Stimulated activated CD4-positive, alpha-beta T cell treated with anti-CD3 and anti-CD28 coated beads, Interleukin-1b, Interleukin-23, amount 100 ng/mL, for 1 hour (primary cell): ENCODE measurements at places on chromosomes 3 and 15.
A peak's percentile ranks its signal among the peaks of the same experiment; 100 is the strongest.

GRCh38 chr3:19446138-19446537 lies 297.8 kb downstream of the KCNH8 start:
- no peak for DNase-seq

DNA sequence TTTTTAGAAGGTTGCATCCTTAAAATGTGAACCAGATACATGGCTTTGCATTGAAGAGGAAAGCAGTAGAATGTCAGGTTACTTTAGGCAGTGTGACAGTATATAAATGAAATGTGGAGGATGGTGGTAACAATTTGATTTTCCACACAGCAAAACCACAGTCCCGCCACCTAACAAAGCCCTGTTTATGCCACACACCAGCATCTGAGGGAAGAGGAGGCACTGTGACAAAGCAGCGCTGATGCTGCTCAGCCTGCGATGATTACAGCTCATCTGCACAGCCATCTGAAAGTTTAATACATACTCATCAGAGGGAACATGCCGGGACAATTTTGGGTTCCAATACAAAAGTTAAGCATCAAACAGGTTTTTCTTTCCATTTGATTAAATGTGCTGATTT lies 8.9 kb downstream of the RNF7 start:
- DNase-seq: no peak

- DNase-seq: no peak
Observed at GRCh38 chr3:142530296-142530695, 48.2 kb downstream of the ATR start.

DNA sequence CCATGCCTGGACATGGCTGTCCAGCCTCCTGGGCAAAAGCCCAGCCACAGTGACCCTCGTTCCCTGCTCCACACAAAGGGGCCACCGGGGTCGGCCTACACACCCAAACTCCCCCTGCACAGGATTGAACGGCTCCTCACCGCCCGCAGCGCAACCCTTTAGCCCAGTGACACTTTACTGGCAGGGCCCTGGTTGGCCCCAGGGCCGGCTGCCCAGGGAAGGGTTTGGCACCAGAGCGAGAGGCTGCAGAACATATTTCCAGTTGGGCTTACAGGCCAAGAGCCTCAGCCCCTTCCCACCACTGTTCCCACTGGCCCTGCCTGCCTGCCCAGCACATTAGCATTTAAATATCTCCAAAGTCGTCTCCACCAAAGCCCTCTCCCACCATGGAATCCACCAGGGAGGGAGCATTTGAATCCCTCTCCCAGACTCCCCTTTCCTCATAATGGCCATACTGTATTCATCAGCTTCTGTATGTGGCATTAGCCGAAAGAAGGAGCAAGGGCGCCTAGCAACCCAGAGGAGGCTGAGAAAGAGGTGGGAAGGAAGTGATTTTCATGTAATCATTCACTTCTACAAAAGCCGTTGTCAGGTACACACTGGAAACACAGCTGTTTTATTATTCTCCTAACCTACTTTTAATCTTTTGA lies 85.4 kb downstream of the SLC6A11 start:
- no peak for DNase-seq

- no peak for DNase-seq
Observed at GRCh38 chr3:127711021-127711695, 38.4 kb downstream of the ABTB1 start.

DNA sequence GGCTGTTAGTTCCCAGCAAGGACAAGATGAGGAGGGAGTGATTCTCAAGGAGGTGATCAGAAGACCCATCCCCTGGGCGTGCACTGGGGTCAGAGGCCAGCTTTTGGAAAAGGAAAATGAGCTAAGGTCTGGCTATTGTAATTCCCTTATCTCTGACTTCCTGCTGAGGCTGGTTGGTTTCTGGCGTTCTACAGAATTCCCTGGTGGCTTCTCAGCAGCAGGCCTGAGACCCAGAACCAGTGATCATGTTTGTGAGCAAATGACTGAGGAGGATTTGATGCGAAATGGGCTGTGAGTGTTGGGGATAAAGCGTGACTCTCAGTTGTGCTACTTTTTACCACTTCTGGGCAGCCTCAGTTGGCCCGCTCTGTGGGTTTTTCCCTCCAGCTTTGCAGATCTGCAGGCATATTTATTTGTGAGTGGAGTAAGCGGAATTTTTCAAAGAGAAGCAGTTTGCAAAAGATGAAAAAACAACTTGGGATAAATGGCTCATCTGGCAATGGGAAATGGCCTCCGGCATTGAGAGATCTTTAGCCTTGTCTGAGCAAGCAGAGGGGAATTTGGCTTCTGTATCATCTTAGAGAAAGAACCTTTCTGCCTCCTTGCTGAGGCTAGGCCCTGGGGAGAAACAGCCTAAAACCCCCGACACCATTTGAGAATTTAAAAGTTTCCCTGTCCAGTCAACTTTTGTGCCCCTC lies 102.7 kb downstream of the SLCO3A1 start:
- no peak for DNase-seq

DNA sequence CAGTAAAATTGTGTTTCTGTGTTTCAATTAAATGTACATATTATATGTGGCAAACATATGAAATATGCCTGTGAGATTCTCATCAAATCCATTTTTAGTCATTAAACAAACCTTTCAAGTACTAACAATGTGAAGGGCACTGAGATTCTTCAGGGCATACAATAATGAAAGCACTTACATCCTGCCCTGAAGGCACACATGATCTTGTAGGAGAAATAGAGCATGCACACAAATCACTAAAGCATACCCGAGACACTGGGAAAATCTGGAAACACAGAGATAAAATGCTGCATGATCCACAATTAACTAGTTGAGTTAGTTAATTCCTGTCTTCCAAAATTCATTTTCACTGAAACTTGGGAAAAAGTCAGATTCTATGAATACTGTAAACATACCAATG lies 810.5 kb upstream of the NECTIN3 start:
- no peak for DNase-seq

DNA sequence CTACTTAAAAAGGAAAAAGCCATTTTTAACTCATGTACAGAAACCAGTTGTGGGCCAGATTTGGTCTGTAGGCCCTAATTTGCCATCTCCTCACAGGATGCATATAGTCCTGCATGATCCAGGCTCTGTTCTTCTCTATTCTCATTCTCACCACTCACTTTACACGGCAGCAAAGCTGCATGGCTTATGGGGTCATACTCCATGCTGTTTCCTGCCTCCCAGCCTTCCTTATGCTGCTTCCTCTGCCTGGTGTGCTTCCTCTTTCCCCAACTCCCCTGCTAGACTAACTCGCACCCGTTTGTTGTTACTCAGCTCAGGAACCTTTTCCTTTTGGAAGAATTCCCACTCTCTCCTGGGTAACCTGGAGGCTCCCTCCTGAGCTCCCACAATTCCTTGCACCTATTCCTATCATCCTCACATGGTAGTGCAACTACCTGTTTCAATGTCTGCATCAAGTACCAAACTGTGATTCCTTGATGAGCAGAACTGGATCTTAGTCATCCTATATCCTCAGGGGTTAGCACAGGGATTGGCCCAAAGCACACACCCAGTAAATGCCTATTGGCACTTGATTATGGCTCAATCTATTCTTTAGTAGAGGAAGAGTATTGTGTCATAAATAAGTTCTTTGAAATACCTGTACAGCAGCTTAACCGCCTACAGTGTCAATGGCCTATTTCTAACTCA lies 172.1 kb upstream of the MITF start:
- no peak for DNase-seq

GRCh38 chr15:74269362-74270035 lies 33.4 kb downstream of the CCDC33 start:
- no peak for DNase-seq

- DNase-seq: no peak
Observed at GRCh38 chr3:60053526-60054265, 1003.9 kb upstream of the CFAP20DC start.

DNA sequence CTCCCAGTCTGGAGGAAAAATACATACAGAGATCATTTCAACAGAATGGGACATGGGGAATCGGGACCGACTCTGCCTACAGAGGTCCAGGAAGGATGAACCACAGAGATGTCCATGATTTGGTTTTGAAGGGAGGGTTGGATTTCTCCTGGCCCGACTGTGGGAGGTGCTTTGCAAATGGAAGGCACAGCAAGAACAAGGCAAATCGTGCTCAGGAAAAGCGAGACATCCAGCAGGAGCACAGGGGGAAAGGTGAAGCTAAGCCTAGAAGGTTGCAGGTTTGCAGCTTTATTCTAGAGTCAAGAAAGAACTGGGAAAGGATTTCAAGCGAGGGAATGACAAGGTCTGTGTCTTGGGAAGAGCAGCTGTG lies 181.9 kb downstream of the OPA1 start:
- no peak for DNase-seq

DNA sequence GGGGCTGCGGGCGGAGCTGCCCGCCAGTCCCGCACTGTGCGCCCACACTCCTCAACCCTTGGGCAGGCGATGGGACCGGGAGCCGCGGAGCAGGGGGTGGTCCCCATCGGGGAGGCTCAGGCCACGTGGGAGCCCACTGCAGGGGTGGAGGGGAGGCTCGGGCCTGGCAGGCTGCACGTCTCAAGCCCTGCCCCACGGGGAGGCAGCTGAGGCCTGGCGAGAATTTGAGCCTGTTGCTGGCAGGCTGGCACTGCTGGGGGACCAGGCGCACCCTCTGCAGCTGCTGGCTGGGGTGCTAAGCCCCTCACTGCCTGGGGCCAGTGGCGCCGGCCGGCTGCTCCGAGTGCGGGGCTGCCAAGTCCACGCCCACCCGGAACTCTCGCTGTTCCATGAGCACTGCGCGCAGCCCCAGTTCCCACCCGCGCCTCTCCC lies 34.3 kb downstream of the NKIRAS1 start:
- DNase-seq: no peak

DNA sequence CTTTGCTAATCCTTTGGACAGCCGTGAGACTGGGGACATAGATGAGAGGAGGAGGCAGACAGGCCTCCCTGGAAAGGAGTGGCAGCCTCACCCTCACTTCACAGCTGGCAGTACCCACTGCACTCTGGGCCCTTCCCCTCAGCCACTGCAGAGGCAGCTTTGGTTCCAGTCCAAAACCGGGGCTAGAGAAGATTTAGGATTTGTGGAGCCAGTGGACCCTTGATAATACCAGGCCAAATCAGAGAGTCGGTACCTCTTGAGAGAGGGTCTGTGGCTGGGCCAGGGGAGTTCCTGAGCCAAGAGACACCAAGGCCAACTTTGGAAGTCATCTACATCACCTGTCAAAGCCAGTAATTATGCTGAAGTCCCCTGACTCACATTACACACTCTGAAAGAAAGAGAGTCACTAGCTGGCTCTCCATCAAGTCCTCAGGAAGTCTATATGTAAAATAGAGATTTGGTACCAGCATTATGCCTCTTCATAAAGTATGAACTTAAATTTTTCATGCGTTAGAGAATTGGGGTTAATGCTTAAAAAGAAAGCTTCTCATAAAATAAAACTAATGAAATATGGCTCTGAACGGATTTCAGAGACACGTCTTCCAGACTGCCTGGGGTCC lies 244.1 kb upstream of the SEMA6D start:
- no peak for DNase-seq

- no peak for DNase-seq
Observed at GRCh38 chr3:25448750-25449692, 21.0 kb downstream of the RARB start.

DNA sequence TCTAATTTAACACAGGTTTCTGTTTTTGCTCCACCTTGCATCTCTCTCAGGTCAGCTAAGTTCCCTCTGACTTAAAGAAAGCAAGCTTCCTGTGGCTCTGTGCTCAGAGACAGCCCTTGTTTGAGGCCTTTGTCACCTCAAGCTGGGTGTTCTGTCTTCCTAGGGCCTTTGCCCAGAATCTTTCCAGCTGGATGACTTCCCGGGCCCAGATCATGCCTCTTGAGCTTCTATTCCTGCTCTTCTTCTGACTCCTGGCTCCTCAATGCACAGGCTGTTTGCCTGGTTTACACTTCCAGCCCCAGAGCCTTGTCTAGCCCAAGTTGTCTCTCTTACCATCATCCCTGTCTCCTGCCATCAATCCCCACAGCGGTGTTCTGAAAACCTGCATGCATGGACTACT lies 300.6 kb downstream of the VPS13C start:
- no peak for DNase-seq

DNA sequence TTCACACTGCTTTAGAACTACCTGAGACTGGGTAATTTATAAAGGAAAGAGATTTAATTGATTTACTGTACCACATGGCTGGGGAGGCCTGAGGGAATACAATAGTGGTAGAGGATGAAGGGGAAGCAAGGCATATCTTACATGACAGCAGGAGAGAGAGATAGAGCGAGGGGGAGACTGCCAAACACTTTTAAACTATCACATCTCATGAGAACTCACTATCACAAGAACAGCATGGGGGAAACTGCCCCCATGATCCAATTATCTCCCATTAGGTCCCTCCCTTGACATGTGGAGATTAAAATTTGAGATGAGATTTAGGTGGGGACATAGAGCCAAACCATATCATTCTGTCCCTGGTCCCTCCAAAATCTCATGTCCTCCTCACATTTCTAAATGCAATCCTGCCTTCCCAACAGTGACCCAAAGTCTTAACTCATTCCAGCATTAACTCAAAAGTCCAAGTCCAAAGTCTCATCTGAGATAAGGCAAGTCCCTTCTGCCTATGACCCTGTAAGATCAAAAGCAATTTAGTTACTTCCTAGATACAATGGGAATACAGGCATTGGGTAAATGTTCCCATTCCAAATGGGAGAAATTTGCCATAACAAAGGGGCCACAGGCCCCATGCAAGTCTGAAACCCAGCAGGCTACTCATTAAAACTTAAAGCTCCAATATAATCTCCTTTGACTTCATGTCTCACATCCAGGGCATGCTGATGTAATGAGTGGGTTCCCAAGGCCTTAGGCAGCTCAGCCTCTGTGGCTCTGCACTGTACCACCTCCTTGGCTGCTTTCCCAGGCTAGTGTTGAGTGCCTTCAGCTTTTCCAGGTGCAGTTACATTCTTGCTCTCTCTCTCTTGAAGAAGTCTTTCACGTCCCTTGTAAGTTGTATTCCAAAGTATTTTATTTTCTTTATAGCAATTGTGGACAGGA lies 481.7 kb upstream of the TGFBR2 start:
- no peak for DNase-seq

DNA sequence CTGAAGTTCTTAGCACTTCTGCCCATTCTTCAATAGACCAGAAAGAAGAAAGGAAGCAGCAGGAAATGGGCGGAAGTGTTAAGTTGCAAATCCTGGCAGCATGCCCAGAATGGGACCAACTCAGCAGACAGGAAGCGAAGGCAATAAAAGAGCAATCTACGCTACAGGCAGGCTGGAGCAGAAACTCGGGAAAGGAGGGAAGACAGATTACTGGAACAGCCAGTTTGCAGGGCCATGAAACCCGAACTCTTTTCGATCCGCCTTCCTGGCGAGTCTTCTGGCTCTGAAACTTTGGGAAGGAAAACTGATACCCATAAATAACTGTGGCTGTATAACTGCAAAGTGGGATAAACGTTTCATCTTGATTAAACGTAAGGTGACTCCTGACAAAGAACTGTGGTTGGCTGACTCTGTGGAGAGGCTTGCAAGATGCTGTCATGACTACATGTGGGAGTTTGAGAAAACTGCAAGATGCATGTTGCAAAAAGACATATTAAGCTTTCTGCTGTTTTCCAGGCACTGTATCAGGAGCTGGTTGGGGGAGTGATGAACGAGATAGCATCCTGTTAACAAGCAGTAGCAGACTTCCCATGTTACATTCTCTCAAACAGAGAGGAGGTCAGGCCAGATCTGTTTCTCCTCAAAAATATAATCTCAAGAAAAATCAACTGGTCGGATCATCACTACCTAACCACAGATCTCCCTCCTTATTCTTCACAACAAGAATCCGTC lies 67.8 kb downstream of the FMN1 start:
- DNase-seq: peak; percentile 10

GRCh38 chr3:72232777-72233176 lies 447.8 kb upstream of the PROK2 start:
- DNase-seq: no peak

- no peak for DNase-seq
Observed at GRCh38 chr3:177379045-177379444, 181.8 kb upstream of the TBL1XR1 start.
